ENCODE measurements at places on chromosomes 12 and 14. TPM values are rescaled to one million over a fixed set of nuclear protein-coding genes. Genes with fewer than 3 reads are reported as not detected.

DNA sequence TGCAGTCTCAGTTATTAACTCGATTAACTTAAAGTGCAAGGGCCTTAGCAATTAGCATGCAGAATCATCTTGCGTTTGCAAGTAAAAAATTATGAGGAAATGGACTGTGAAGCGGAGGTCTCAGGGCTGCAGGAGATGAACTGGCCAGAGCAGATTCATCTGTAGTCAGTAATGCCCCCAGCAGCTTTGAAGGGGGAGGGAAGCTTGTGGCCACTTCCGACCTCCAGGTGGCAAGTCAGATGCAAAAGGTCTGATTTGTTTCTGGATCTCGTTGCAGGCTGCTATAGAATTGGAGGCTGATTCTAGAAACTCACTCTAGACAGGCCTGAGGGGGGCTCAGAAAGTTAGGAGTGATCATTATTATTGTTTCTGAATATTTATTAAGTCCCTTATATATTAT, 107.4 kb upstream of the RGS6 start:
- ATAC-seq: no peak

GRCh38 chr12:64877363-64878004, 53.0 kb downstream of the TBC1D30 start:
- ATAC-seq: no peak

DNA sequence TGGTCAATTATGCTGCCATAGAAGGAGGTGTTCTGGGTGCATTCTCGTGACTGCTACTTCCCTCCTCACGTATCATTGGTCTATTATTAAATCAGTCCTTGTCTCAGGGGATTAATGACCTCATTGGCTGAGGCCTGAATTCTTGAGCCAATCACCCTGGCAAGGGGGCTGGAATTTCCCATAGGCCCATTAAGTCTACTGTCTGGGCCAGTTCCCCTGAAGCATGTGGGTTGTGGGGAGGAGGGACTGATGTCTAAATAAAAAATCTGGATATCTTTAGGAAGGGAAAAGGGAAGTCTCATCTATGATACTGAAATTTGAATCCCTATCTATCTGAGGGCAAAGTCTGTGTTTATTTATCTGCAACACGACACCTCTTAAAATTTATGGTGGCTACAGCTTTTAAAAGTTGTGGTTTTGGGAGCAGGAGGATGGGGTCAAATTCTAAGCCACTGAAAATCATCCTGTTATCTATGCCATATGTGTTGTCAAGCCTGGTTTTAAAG, 71.9 kb downstream of the DYRK2 start:
- no peak for ATAC-seq

DNA sequence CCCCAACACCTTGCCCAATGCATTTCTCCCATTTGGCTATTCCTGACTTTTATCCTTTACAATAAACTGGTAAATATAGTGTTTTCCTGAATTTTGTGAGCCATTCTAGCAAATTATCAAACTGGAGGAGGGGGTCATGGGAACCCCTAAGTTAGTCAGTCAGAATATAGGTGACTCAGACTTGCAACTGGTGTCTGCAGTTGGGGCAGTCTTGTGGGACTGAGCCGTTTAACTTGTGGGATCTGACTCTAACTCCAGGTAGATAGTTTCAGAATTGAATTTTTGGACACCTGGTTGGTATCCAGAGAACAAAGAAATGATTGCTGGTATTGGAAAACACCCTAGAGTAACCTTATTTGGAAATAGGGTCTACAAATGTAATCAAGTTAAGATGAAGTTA, 133.4 kb downstream of the CEP83 start:
- no peak for ATAC-seq

Gene B4GALNT3
- total RNA-seq: 25.9 TPM

Measured in esophagus mucosa (tissue), 1 donor.